T47D (cell line): ENCODE measurements at places on chromosomes 1 and 21.

DNA sequence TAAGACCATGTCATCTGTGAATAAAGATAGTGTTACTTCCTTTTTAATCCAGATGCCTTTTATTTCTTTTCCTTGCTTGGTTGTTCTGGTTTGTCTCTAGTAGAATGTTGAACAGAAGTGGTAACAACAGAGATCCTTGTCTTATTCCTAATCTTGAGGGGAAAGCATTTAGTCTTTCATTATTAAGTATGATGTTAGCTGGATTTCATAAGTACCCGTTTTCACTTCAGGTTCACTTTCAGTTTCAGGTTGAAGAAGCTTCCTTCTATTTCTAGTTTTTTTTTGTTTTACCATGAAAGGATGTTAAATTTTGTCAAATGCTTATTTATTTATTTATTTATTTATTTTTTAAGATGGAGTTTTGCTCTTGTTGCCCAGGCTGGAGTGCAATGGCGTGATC lies 22.3 kb upstream of the AGPAT3 start:
- DNase-seq: no peak

DNA sequence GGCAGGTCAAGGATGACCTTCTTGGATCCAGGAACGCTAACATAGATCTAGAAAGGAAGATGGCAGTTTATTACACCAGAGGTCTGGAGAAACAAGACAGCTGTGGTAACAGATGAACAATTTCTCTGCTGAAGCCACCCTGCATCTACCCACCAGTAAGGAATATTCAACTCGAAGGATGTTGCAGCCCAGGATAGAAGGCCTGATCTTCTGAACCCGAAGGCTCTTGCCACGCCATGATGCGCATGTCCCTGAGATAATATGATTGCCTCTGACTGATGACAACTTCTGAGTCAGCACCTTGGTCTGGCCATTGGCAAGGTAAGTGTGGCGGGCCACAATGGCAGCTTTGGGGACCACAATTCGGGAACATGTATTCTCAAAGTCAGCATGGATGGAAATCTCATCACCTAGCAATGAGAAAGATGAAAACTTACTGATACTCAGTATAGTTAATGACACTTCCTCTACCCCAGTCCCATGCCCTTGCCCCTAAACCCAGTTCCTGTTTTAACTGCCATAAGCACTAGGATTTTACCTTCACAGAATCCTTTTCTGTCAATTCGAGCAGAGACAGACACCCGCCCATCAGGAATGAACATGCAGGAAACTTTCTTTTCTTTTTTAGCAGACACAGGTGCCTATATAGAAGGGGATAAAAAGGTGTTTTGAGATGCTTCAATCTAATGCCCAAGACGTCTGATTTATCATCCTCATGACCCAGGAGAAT lies 1.8 kb downstream of the TXNIP start:
- DNase-seq: no peak

GRCh38 chr21:41659791-41660560 lies 106.9 kb downstream of the RIPK4 start:
- DNase-seq: no peak

DNA sequence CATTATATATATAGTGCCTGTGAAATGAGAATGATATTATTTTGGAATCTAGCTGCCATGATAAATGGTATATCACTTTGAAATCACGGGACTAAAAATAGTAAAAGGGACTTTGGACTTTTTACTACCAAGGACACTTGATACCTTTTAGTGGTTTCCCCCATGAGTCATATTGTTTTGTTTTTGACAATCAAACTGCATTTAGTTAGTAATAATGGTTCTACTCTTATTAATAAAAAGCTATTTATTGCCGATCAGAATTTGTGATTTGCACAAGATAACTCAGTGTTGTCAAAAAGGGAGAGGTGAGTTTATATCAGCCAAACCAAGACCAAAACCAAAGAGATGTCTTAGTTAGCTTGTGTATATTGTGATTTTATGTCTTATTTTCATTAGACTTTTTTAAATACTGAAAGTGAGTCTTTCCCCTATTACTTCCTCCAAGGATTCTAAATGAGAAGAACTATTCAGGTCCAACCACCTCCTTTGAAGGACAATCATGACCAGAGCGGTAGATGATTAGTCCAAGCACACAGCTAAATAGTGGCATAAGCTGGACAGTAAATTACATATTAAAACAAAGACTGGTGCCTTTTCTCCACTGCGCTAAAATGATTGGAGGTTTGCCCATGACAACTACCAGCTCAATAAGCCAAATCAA lies 281.7 kb upstream of the ESRRG start:
- no peak for DNase-seq

- no peak for DNase-seq
These were observed 471.8 kb downstream of the KCNT2 start for GRCh38 chr1:196136396-196136795.

- DNase-seq: no peak
These were observed 215.4 kb downstream of the ZNF648 start for GRCh38 chr1:181846001-181846645.

DNA sequence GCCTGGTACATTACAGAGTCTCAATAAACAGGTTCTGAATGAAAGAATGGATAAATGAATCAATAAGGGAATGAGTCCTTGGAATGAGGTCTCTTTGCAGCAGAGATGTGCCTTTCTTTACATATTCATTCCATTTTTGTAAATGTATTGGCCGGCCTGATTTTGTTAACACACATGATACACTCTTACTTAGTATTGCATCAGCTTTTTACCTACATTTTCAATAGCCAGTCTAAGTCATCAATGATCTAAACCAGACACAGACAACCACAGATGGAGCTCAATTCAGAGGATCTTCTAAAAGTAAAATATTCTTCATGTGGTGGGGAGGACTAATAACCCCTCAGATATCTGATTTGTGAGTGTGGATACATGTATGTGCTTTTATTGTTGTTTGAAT lies 653.1 kb downstream of the LMO4 start:
- DNase-seq: no peak

- no peak for DNase-seq
These were observed 12.0 kb upstream of the VAMP4 start for GRCh38 chr1:171753685-171754352.

GRCh38 chr1:165644064-165644735 lies 13.2 kb downstream of the MGST3 start:
- DNase-seq: no peak

DNA sequence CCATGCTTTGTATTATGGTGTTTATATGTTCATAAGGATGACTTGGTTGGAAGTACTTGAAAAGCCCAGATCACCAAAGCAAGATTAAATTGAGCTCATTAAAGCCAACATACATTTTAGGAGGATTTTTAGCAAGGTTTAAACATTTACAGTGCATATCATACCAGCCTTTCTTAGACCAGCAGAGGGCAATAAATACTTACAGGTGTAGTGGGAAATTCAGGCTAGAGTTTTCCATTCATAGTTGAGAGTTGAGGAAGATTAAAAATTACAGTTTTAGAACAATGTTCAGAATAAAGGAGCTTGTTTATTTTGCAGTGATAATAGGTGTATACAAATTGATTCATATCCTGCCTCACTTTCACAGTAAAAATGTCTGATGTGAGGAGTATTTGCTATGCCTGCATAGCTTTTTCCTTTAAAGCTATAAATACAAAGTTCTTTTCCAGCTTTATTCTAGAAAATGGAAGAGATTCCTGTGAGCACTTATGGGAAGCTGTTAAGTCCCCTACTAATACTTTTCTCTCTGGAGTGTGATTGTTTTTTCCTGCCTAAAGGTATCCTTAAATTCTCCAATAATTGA lies 35.3 kb downstream of the DTL start:
- peak; percentile 70 for DNase-seq

GRCh38 chr1:4444086-4444485 lies 210.3 kb upstream of the AJAP1 start:
- DNase-seq: no peak

DNA sequence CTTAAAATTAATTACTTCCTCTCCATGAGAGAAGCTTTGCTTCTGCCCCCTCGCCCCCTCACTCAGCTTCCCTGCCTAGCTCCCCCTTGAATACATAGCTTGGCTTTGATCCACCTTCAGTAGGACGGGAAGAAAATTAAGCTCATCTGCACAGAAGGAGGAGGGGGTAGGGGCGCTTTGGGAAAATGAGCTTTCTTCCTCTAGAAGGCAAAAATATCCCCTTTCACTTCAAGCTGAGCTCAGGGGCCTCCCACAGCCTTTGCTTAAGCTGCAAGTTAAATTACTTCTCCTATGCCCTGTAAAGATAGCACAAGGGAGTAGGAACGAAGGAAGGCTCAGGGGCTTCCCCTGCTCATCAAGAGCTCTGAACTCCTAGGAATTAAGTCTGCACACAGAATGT lies 65.2 kb upstream of the GOLT1A start:
- no peak for DNase-seq
